GM18507 (cell line): ENCODE measurements at places on chromosomes 11 and 22.

GRCh38 chr22:30890686-30891442 lies 77.7 kb downstream of the MORC2 start:
- peak; percentile 47 for DNase-seq

- no peak for DNase-seq
Observed at GRCh38 chr11:43736502-43737200, 56.1 kb downstream of the HSD17B12 start.

- no peak for DNase-seq
Observed at GRCh38 chr22:37343863-37344734, 61.8 kb downstream of the CYTH4 start.

DNA sequence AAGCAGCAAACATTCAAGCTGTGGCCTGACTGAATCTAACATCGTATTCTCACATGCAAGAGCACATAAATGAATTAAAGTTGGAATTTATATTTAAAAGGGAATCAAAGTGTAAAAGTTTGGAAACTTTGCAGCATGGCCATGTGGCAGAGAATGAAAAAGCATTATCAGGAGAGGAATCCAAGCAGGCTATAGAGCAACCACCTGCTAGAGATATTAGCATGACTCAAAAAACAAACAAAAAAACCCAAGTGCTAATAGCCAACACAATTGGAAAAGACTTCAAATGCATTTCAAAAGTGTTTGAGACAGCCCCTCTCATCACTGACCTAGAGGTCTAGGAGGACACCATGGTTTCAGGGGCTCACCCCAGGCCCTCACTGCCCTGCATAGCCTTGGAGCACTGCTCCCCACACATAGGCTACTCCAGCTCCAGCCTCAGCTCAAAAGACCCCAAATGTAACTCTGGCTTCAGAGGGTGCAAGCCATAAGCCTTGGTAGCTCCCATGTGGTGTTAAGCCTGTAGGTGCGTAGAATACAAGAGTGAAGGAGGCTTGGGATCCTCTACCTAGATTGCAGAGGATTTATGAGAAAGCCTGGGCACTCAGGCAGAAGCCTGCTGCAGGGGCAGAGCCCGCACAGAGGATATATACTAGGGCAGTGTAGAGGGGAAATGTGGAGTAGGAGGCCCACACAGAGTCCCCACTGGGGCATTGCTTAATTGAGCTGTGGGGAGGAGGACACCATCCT lies 1.7 kb upstream of the KRTAP5-7 start:
- no peak for DNase-seq

- DNase-seq: no peak
Observed at GRCh38 chr11:131877246-131877942, 507.0 kb downstream of the NTM start.

- no peak for DNase-seq
Observed at GRCh38 chr11:47435687-47436086, 9.4 kb upstream of the PSMC3 start.

GRCh38 chr11:67820081-67820480 lies 145.7 kb upstream of the ALDH3B2 start:
- DNase-seq: no peak

GRCh38 chr11:35146074-35146521 lies 7.1 kb downstream of the CD44 start:
- DNase-seq: no peak

DNA sequence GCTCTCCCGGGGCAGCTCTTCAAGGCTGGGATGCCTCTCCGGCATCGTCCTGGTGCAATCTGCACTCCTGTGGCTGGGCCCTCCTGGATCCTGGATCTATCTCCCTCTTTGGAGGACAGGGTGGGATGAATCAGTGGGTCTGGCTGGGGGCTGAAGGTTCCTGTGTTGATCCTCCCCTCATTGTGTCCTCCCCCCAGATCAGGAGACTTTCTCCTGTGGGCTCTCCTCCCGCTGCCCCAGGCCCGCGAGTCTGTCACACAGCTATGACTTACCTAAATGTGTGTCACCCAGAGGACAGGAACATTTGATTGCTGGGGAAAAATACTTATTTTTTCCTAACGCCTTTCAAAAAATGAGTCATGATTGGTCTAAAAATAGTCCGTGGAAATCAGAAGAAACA lies 106.8 kb upstream of the NECTIN1 start:
- DNase-seq: no peak
